ENCODE measurements at places on chromosomes 7 and 10.

DNA sequence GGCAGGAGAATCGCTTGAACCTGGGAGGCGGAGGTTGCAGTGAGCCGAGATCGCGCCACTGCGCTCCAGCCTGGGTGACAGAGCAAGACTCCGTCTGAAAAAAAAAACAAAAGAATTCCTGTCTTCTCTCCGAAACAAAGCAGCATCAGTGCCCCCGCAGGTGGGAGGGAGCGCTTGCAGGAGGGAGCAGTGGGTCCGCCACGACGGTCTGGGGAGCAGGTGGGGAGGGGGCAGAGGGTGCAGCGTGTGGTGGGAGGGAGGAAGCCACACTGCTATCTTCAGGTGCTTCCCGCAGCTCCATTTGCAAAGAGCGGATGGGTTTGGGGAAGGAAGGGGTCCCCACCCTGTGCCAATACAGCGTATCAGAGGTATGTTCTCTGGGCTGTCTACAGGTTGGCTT lies 31.7 kb downstream of the LIMK1 start:
- no peak for DNase-seq

GRCh38 chr10:77648472-77648871 lies 10.9 kb upstream of the KCNMA1 start:
- no peak for DNase-seq

GRCh38 chr10:119138346-119139306 lies 26.9 kb downstream of the SFXN4 start:
- peak; percentile 19 for DNase-seq

GRCh38 chr10:132324186-132324585 lies 7.8 kb upstream of the LRRC27 start:
- DNase-seq: no peak

DNA sequence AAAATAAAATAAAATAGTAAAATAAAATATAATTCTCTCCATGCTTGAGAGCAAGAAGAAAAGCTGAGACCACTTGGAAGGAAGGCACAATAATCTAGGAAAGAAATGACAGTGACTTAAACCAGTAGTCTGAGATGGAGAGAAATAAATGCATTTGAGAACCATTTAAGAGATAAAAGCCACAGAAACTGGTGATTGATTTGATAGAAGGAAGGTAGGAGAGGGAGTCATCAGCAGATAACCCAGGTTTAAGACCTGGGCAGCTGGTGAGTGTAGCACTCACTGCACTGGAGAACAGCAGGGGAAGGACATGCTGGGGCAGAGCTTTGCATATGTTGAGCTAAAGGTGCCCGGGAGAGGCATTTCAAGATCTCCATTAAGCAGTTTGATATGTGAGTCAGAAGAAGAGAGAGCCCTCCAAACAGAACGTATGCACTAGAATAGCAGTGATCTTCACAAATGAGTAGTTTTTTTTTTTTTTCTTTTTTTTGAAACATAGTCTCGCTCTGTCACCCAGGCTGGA lies 268.0 kb downstream of the DYNC1I1 start:
- DNase-seq: no peak

- peak; percentile 14 for DNase-seq
Measured at GRCh38 chr7:4792537-4793126, 17.2 kb downstream of the AP5Z1 start.
